Type B pancreatic cell (in vitro differentiated cells): ENCODE measurements at places on chromosomes 6 and 20. TPM values are rescaled to one million over a fixed set of nuclear protein-coding genes. Genes with fewer than 3 reads are reported as not detected.

DNA sequence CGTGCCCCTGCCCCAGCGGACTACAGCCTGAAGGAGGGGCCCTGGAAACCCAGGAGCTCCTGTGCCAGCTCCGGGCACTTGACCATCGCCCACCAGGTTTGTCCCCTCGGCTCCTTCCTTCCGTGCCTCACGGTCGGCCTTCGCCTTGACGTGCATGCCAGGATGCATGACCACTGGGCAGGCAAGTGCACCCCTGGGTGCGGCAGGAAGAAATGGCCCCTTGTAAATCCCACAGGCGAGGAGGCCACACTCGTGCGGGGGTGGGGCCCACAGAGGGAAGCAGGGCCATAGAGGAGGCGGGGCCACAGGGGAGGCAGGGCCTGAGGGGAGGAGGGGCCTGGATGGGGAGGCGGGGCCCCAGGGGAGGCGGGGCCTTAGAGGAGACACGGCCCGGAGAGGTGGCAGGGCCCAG is 81.7 kb downstream of the YTHDF1 start:
- no peak for DNase-seq

GRCh38 chr20:2132461-2132901 is 30.9 kb downstream of the STK35 start:
- DNase-seq: no peak

- DNase-seq: no peak
These were observed 273.9 kb downstream of the CDC5L start for GRCh38 chr6:44661221-44662008.

GRCh38 chr6:44650495-44650894 is 263.0 kb downstream of the CDC5L start:
- no peak for DNase-seq

DNA sequence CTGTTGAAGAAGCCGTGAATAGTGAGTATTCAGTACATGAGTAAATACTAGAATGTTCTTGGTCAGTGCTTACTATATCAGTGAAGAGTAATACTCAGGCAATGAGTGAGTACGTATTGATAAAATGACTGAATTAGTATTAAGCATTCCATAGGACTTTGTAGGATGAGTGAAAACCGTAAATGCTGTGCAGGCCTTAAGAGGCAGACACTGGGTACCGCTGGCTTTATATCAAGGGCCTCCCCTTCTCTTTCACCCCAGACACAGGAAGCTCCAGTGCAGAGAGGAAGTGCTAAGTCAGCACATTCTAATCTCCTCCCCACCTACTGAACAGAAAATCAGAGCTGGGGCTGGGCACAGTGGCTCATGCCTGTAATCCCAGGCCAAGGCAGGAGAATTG is 24.2 kb downstream of the POFUT1 start:
- DNase-seq: no peak

DNA sequence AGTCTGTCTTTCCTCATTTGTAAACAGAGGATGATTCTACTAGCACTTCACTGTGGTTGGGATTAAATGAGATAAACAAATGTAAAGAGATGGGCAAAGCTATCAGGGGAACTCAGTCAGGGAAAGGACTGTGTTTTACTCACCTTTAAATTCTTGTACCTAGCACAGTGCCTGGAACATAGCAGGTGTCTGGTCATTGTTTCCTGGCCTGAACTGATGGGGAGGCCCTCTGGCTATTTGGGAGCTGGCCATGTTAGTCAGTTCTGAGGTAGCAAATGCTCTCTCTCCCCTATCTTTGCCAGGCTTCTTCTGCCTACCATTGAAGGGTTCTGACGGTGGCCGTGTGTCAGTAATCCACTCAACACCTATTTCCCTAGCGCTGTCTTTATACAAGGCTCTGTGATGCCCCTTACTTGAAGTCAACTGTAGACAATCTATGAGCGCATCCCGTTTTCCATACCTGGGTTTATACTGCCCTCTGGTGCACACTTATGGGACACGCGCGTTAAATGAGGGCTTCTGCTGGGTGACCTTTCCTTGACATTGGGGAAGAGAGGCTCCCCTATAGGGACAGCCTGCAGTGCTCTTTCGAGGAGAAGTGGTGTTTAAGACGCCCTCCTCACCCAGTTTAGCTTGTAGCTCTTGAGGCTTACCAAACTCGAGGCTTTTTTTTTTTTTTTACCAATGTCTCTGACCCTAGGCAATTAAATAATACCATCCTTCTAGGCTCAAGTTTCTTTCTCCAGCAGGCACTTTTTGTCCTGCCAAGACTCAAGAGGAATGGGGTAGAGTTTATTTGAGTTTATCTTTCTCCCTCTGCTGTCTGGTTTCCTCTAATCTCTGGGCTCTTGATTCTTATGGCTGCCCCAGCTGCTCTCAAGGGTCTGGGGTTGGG is 4.0 kb upstream of the SPATS1 start:
- DNase-seq: peak; percentile 77

DNA sequence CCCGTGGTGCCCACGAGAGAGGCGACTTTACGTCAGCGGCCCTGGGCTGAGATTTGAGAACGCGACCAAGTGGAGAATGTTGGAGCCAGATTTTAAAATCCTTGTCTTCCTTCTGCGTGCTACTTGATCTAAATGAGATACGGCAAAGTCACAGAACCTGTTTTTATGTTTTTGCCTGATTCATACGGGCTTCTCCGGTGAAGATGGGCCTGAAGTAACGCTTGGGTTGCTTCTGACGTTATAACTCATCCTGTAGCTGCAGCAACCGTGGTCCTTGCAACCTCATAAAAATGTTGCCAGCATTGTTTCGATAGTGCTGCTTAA is 462 bp upstream of the SLC35B3 start:
- no peak for DNase-seq

- peak; percentile 76 for DNase-seq
These were observed 1.1 kb upstream of the AFDN start for GRCh38 chr6:167825332-167826229.

DNA sequence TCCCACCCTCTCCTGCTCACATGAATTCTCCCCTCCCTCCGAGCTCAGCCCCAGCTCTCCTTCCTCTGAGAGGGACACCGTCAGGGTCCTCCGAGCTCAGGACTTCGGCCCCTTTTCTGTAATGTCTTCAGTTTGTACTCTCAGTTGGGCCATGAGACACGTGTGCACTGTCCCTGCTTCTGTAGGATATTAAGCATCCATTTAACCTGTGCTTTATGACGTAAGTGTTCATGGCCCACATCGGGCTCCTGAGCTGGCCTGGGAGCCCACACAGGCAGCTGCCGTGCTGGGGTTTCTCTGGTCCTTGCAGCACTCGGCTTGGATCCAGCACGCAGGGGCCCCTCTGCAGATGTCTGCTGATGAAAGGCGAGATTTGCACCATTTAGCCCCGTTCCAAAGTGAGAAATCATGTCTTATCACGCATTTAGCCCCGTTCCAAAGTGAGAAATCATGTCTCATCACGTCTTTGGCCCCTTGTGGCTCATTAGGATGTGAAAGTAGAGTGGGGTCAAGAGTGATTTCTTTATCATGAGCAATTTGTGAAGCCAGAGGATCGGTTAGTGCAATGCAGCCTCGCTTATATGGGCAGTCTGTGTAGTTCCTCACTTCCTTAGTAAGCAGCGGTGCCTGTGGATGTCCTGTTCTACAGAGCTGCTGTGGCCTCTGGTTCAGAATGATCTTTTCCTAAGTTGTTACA is 25.3 kb downstream of the DUSP22 start:
- DNase-seq: no peak

DNA sequence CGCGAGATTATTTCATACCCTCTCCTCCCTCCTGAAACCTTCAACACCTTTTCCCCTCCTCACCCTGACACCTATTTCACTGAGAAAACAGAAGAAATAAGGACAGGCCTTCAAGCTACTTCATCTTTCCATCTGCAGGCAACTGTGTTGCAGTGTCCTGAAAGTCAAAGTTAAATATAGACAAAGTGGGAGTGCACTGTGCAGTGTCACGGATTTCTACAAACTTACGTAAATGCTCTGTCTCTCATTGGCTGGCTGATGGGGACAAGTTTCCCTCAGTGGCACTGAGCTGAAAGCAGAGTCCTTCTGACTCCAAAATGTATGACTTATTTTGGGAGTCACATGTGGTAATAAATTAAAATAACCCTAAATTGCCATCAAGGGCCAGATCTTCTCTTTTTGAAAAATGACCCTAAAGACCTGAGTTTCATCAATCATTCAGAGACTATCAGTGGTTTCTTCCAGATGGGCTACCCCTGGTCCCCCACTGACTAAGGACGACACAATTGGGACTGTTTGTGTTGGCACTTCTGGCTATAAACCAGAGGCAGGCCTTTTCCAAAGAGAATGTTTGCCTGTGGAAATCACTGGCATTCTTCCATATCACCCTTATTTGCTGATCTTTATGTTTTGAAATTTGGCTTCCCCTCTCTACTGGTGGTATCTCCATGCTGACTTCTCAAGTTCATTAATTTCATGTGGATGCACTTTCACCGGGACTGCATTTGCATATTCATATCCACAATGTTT is 21.6 kb downstream of the ALDH8A1 start:
- no peak for DNase-seq

DNA sequence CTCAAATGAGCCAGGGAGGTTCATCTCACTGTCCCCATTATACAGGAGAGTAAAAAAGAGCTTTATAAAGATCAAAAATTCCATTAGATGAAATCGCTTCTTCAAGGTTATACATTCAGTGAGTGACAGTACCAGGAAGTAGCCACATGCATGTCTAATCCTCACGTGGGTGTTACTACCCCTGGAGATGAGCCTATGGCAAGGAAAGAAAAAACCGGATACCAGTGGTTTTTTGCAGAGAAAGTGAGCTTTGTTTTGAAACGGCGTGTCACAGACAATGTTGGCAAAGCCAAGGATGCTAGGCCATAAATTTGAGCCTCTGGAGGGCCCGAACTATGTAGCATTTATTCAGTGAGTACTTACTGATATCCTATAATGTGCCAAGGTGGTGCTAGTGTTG is 215.0 kb upstream of the RIN2 start:
- DNase-seq: no peak

GRCh38 chr6:127178746-127179145 is 60.3 kb downstream of the RSPO3 start:
- no peak for DNase-seq

GRCh38 chr20:45303586-45304463 is 2.8 kb upstream of the RBPJL start:
- DNase-seq: no peak

DNA sequence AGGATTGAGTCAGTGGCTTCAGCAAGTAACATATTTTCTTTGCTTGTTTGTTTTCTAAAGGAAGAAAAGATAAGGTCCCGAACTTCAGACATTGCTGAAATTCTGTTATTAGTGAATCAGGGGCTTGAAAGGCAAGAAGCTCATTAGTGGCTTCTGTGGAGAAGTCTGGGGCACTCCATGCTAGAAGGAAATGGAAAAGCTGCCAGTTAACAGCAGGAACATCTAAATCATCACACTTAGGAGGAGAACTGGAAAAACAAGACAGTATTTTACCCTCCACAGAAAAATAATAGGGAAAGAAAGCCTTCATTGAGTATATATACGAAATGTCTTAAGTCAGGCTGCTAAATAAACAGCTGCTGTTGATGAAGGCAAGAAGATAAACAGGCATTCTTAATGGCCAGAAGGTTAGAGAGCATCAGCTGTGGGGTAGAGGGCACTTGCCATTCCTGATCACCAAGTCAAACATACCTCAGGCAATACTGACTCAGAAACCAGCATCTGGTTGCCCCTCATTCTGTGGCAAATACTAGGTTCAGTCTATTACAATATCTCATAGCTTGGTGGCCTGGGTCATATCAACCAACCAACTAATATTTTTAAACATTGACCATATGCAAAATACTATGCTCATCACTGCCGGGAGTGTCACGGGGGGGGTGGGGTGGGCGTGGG is 143.2 kb upstream of the TENT5A start:
- no peak for DNase-seq

DNA sequence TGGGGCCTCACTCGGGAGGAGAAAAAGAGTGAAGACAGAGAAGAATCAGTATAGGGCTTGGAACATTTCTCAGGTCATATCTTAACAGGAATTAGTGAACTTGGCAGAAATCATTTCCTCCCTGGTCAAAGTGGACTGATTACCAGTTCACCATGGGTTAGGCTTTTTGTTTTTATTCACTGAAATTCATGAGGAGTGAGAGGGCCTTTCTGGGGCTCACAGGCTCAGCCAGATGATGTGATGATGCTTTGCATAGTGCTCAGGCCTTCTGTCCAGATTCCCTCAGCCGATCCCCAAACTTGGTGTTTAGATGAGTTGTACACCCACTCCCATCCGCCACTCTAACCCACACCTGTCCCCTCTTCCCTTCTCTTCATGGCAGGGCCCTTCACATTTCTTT is 32.5 kb downstream of the SRSF3 start:
- DNase-seq: no peak

DNA sequence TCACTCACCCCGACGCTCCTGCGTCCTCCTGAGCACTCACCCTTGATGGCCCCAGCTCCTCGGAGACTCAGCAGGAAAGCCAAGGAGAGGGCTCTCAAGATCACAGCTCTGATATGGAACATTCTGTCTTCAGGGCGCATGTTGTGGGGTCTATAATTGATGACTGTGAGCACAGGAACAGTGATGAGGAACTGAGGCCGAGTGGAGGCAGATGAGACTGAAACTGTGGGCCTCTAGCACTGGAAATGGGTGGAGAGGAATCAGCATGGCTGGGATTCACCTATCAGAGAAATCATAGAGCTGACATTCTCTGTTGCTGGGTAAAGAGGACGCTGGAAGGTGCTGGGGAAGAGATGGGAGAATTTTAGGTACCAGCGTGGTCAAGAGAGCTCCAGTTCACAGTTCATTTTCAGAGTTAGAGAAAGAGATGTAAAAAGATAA is at the start of gene HLA-DPA1:
Gene HLA-DPA1 (minus strand): TSS at position 219 of the 441 bp plus-strand sequence.
- DNase-seq: no peak

DNA sequence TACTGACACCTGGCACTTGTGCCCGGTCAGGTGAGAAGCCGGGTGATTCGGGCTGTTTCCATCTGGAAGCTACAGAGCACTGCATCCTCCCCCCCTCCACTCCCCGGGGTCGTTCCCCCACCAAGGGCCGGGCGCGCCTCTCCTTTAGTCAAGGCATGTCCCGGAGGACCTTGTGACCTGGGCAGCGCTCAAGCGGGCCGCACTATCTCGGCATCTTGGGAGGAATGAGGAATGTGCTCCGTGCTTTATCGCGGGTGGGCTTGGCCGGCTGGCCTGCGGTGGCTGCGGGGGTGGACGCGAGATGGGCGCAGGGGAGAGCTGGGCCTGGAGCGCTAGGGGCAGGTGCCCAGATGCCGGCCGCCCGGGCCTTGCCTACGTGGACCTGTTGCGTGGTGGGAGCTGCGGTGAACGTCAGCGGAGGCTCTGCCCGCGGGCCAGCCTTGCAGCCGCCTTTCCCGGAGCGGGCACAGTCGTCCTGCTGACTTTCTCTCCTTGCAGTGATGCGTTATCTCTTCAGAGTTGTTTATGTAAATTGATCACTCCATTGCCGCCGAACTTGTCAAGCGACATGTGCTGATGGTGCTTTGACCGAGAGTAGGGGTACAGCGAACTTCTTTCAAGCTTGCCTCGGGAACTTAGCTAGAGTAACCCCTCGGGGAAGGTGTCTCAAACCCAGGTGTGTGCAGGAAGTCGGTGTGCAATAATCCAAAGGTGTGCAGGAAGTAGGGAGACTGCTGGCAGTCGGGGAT is 1.1 kb downstream of the LRRC1 start:
- DNase-seq: no peak

Gene FAM83C
- total RNA-seq: not detected in 2 replicates

Gene SMLR1
- total RNA-seq: 0.53 and 1.3 TPM in 2 replicates

Gene KHDC1
- 2.0 and 5.3 TPM in 2 replicates for total RNA-seq

Gene BTN3A1
- 19.6 and 19.9 TPM in 2 replicates for total RNA-seq

Gene THEMIS
- total RNA-seq: not detected in 2 replicates

Gene RAET1L
- total RNA-seq: not detected in 2 replicates
